Dorsolateral prefrontal cortex (tissue), 122 donors: ENCODE measurements at places on chromosomes 11 and 22. TPM values are rescaled to one million over a fixed set of nuclear protein-coding genes. Genes with fewer than 3 reads are reported as not detected.

CSNK2A3 gene
- total RNA-seq, result 3.1 TPM

PRAME gene
- not detected for total RNA-seq

SOX6 gene
- total RNA-seq, result 42.8 TPM

FKBP2 gene
- 66.1 TPM for total RNA-seq

APLNR gene
- total RNA-seq, result 27.8 TPM

UBQLNL gene
- 0.41 TPM for total RNA-seq

CHRM1 gene
- 59.9 TPM for total RNA-seq

PGA5 gene
- not detected for total RNA-seq

MS4A15 gene
- total RNA-seq, result not detected

MMP27 gene
- total RNA-seq, result not detected

CALCA gene
- total RNA-seq, result not detected

RASSF10 gene
- 1.3 TPM for total RNA-seq

DNA sequence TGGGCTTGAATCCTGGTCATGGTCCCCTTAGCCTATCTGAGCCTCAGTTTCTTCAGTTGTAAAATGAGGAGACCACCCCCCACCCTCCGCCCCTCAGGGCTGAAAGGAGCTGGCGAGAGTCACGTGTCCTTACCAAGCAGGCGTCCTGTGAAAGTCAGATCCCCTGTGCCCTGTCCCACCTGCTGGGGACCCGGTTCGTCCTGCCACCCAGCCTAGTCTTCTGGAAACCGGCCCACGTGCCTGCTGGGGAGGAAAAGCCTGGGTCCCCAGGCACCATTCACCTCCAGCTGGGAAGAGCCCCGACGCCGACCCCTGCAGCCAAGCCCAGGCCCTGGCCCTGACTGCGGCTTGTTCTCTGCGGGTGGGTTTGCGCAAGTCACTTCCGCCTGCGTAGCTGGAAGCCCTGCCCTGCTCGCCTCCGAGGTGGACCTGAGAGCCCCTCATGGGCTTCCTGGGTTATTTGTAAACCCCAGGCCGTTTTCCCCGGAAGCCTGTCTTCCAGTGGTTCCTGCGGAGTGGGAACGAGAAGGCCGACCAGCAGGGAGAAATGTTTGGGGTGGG is 679 bp upstream of the SSH3 start:
- no peak for DNase-seq

DNA sequence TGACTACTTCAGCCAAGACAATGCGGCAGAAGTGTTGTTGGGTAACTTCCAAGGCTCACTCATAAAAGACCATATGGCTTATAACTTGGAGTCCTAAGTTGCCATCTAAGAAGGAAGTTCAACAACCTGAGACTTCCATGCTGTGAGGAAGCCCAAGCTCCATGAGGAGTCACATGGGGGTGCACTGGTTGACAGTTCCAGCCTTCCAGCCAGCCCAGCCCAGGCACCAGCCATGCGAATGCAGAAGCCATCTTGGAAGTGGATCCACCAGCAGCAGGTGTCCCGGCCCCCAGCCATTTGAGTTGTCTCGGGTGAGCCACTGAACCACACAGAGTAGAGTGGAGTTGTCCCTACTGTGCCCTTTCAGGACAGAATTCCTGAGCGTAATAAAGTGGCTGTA is 32.8 kb upstream of the WNT7B start:
- DNase-seq, result no peak

DNA sequence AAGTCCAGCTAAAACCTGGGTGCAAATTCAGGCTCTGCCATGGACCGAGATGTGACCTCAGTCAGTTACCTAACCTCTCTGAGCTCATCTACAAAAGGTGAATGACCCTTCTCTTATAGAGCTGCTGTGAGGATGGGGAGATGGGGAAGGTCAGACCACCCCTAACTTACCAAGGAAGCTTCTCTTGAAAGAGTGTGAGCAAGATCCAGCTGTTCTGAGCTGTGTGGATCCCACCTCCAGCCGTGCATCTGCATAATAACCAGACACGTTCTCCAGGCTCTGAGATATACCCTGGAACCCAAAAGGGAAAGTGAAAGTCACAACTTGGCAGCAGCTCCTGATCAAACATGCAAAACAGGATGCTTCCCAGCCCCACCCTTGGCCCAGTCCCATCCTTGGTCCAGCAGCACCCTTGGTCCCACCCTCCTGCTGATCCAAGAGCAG is at the start of gene APOL3:
Gene APOL3, minus strand, starts transcription at position 257 of the 444 bp plus-strand sequence. CDS start 11,700 bp downstream, outside the sequence.
- no peak for DNase-seq

- no peak for DNase-seq
Measured at GRCh38 chr11:117606790-117607189, 190.2 kb downstream of the DSCAML1 start.

DNA sequence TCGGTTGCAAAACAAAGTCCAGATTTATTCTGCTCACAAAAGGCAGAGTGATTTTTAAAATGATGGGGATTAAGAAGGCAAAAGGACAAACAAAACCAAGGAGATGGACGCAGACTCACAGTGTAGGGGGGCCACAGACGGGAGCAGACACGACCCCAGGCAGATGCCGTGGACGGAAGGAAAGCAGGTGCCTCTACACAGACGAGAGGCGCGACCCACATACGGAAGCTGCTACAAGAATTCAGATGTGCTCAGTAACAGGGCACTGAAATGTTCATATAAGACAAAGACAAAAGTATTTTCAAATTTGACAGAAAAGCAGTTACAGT is 148.9 kb downstream of the BRD1 start:
- DNase-seq, result no peak

- no peak for DNase-seq
Measured at GRCh38 chr11:87063982-87064381, 26.2 kb downstream of the TMEM135 start.

DNA sequence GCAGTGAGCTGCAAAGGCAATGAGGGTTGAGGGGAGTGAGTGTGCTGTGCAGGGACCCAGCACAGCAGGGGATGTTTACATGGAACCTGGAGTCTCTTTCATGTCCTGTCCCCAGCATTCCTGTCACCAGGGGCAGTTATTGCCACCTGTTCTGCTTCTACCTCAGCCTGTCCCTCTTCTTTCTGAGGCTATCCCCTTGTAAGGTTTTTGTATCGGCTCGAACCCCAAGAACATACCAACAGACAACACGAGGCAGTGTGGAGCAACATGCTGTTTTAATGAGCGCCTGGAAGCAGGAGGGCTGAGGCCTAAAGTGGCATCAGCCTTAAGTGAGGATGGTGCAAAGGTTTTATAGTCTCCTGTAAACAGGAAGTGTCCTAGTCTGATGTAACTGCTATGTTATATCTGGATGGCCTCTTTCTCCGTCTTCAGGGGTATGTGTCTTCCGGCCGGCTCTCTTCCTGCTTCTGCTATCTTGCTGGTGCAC is 3.9 kb downstream of the SCGB2A2 start:
- DNase-seq, result no peak

- peak; percentile 71 for DNase-seq
Measured at GRCh38 chr11:118910309-118911112, 15.2 kb downstream of the BCL9L start.

DNA sequence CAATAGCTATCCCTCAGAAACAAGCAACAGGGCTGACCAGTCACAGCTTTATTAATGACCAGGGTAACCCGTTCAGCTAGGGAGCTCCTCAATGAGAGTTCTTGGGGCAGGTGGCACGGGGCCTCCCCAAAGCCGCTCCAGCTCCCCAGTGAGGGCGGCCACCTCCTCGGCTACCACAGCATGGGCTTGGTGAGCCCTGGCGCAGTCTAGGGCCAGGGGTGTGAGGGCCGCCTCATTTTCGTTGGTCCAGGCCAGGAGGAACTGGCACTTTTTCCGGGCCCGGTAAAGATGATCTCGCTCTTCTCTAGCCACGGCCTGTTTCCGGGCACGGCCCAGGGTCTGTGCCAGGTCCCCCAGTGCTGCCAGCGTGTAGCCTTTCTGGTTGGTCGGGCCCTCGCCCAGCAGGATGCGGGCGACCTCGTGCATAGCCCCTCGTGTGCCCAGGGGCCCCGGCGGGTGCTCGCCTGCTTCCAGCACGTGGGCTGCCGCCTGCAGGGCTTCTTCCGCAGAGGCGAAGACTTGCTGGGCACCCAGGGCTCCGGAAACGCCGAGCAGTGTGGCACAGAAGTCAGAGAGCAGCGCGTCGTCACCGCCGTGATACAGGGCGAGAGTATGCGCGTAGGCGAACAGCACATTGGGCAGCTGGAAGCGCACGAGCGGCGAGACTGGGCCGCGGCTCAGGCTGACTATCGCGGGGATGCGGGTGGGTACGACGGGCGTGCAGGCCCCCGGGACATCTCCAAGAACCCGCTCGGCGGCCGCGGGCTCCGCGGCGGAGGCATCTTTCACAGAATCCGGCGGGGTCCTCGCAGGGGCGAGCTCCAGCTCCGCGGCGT is 913 bp downstream of the ZNHIT2 start:
- peak; percentile 49 for DNase-seq

GRCh38 chr22:39144101-39144767 is 8.2 kb downstream of the CBX7 start:
- DNase-seq, result no peak

DNA sequence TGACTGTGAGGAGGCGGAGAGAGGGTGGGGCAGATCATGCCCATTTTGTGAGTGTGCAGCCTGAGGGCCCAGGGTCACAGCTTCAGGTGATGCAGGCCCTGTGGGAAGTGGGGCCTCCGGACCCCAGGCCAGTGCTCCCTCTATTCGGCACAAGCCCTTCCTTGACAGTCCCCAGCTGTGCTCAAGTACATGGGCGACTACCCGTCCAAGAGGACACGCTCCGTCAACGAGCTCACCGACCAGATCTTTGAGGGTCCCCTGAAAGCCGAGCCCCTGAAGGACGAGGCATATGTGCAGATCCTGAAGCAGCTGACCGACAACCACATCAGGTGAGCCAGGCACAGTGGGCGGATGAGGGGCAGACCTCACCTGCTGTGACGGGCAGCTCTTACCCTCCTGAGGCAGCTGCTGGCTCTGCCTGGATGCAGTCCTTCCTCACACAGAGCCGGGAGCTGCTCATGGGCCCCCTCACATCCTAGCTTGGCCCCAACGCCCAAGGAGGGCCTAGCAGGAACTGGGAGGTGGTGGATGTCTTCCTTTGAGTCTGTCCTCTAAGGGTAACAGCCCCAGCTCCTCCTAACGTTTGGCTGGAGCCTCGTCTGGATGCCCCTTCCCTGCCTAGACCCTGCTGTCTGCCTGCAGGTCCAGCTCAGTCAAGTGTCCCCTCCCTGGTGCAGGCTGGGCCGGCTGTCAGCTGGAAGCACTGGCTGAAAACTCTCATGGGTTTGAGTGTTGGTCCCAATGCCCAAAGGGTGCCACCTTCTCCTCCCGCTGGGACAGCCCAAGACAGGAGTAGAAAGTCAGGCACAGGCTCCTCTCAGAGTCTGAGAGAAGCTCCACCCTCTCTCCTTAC is 76.1 kb downstream of the MYO7A start:
- DNase-seq, result no peak

DNA sequence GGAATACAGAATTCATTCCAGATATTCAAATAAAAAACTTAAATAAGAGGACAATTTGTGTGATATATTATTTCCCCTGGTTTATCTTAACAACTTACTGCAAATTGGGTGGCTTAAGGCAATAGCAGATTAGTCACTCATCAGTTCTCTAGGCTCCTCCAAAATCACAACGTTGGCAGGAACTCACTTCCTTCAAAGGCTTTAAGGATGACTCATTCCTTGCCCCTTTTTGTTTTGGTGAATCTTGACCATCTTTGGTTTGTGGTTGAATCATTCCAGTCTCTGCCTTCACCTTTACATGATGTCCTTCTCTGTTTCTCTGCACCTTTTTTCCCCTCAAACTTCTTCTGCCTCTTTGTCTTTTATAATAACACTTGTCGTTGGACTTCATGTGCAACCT is 3.4 kb downstream of the OR10AG1 start:
- DNase-seq, result no peak

GRCh38 chr22:33625959-33626358 is 294.3 kb downstream of the LARGE1 start:
- DNase-seq, result no peak

DNA sequence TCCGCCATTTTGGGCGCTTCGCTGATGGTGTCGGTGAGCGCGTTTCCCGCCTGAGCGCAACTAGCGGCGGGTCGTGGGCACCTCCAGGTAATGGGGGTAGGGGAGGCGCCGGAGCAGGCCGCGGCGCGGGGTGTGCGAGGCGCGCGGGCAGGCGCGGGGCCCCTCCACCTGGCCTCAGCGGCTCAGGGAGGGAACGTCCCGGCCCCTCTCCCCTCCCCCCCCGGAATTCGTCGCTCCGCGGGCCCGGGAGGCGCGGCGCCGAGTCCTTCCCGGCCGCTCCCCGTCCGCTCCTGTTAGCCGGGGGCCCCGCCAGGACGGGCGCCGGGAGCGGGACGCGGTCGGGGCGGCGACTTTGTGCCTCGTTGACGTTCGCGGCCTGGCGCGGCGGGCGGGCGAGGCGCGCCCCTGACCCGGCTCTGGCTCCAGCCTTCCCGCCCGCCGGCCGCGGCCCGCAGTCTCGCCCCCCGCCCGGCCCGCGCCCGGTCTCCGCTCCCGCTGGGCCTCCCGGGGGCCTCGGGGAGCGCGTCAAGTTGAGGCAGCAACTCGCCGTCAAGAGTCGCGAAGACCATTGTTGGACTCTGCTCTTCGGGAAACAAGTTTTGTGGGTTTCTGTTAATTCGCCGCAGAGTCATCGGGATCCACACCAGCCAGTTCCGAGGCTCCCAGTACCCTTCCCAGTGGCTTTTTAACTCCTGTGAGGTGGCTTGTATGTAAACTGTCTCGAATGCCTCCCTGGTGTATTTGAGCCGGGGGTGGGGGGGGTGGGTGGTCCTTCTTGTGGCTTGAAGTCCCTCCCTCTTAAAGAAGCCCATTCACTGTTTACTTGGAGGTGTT is at the start of gene PPP6R3:
Gene PPP6R3, plus strand, starts transcription at position 12 of the 834 bp plus-strand sequence. CDS start 76,913 bp downstream, outside the sequence.
- no peak for DNase-seq

- no peak for DNase-seq
Measured at GRCh38 chr11:19460718-19461405, 220.1 kb upstream of the E2F8 start.

- DNase-seq, result no peak
Measured at GRCh38 chr11:2442589-2442988, 1.7 kb downstream of the TRPM5 start.

DNA sequence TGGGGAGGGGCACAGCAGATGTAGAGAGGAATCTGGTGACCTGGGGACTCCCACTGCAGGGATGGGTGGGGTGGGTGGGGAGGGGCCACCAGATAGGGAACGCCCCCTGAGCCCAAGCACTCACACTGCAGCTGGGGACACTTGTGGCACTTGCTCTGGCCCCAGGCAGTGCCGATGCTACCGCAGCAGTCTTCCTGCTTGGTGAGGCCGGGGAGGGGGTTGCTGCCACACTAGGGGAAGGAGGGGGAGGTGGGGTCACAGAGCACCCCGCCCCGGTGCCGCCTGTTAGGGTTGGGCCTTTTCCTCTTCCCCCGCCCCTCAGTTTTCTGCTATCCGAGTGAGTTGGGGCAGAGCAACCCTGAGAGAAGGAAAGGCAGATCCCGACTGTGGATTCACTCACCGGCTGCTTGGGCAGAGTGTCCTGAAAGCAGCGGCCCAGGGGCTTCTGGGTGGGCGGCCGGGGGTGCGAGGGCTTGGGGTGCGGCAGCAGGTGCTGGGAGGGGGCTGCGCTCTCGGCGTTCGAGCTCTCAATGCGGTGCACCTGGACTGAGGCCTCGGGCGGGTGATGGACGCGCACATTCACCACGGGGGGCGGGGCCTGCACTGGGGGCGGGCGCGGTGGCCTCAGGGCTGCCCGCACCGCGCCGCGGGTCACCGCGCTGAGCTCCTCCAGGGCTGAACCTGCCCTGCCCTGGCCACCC is 4.7 kb downstream of the LTBP3 start:
- DNase-seq, result no peak
